ENCODE measurements at places on chromosomes 5 and 9.

GRCh38 chr5:72156946-72157624 is 49.8 kb downstream of the MAP1B start:
- DNase-seq: no peak

- DNase-seq: no peak
These were observed 63.9 kb downstream of the PCDH1 start for GRCh38 chr5:141814064-141814964.

DNA sequence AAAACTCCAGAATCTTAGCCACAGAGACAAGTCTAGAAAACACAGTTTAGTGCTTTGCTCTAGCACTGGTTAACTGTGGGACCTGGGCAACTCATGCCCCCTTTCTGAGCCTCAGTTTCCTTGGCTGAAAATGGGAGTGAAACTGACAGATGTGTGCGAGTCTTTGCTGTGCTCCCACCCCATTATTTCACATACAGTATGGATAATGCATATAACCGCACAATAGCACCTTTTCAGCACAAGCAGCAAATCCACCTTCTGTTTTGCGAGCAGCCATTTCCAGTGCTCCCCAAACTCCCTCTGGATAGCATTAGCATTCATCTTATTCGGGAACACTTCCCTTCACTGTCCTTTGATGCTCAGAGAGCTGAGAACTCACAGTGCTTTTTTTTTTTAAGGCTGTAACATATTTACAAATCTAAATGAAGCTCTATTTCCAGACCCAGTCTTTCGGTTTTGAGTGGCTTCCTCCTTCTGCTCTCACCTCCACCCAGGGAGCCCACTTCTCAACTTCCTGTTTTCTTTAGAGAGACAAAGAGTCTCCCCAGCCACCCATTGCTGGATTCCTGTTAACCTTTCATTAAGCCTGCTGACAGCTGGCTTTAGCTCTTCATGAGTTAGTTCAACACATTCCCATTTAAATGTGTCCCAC is 49.2 kb downstream of the TIMD4 start:
- peak; percentile 73 for DNase-seq

DNA sequence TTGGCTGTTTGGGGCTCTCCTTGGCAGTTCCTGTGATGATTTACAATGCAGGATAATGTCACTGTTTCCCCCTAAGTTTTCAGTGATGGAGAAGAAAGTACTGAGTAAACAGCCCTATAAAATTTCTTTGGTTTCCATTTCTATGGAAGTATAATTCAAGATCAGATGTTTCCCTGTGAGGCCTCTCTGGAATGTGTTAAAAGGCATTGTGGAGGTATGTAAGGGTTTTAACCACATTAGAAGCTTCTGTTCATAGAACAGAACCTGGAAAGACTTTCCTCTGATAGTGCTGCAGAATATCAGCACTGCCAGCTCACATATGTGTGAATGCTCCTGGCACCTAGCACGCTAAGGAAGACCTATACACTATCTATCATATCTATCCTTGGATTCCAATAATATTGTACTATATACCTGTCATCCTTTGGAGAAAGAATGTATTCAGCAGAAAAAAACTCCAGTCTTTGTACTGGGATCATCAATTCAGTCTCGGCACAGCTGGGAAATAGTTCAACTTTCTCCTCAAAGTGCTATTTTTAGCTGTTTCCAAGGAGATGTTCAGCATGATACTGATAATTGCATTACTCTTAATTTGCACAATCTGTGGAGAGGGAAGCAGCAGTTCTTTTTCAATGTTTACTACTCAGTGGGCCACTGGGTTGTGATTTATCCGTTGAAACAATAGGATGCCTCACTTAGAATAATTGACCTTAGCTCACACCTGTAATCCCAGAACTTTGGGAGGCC is 21.9 kb downstream of the TTC1 start:
- DNase-seq: no peak

- no peak for DNase-seq
These were observed 35.6 kb downstream of the PLAC8L1 start for GRCh38 chr5:146069780-146070099.

DNA sequence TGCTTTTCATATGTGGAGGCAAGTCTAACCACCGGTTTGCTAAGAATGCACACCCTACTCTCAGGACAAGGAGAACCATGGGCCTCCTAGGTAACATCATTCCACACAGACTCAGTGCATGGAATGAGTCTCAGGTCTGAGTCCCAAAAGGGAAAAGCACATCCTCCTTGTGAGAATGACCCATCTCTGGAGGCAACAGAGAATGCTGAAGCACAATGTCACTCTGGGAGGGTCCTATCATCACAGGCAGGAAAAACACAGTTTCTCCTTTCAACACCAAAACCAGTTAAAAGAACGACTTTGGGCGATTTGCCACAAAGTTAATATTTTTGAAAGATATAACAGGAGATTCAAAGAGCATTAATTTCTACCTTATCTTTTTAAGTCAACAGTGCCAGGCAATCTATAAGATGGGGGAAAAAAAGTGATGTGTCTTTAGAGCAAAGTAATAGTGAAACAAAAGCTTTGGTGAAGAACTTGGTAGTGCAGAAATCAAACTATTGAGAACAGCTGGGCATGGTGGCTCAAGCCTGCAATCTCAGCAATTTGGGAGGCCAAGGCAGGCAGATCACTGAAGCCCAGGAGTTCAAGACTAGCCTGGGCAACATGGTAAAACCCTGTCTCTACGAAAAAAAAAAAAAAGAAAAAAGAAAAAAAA is 97.3 kb downstream of the OXCT1 start:
- no peak for DNase-seq

DNA sequence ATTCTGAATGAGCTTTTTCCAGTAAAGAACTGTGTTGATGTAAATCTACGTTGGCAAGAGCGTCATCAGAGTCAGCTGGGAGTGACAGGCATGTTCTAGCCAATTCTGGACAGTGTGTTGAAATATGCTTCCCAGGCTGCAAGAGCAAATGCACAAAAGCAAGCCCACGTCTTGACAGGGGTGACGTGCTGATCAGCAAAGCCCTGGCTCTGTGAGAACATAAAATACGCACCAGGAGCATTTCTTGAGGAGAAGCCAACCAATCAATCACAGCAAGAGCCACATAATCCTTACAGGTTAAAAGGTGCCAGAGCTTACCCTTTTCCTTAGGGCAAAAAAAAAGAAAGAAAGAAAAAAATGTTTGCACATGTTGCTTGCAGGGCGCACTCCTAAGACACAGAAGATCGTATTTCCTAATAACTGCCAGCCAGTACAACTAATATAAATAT is 148.1 kb downstream of the PDE4D start:
- DNase-seq: no peak

DNA sequence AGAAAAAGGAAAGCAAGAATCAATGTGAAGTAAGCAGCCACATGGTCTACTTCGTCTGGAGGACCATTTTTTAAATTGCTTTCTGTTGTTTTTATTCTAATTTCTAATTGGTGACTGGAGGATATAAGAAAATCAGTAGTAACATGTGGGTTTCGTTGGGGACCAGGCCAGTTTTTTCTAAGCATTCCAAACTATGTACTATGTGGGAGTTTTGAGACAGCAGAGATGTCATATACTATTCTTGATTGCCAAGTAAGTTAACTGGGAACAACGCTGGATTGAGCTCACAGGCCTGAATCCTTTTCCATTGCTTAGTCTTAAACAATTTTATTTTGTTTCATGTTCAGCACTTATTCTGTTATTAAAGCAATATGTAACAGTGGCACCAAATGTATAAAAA is 225.7 kb downstream of the TMEM167A start:
- DNase-seq: no peak

GRCh38 chr5:169100735-169101075 is 200.2 kb downstream of the SLIT3 start:
- DNase-seq: no peak

DNA sequence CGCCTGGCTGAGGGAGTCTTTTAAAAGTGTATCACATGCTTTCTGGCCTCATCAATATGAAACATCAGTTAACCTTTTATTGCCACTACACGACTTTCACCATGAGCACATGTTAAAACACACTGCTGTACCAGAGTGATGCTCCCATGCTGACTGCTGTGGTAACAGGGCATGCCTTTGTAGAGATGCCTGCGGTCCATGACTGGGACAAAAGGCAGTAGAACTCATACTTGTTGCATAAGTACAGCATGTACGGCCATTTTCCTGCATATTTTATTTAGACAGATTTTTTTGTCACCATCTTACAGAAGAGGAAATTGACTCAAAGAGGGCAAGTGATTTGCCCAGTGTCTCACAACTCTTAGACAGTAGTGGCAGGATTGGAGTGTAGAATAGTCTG is 105.7 kb upstream of the ADAMTSL1 start:
- no peak for DNase-seq

- no peak for DNase-seq
These were observed 4.3 kb downstream of the TLN1 start for GRCh38 chr9:35727676-35728040.

GRCh38 chr9:119736491-119737454 is 367.5 kb upstream of the BRINP1 start:
- no peak for DNase-seq

GRCh38 chr5:43631182-43631910 is 28.4 kb downstream of the NNT start:
- peak; percentile 97 for DNase-seq

DNA sequence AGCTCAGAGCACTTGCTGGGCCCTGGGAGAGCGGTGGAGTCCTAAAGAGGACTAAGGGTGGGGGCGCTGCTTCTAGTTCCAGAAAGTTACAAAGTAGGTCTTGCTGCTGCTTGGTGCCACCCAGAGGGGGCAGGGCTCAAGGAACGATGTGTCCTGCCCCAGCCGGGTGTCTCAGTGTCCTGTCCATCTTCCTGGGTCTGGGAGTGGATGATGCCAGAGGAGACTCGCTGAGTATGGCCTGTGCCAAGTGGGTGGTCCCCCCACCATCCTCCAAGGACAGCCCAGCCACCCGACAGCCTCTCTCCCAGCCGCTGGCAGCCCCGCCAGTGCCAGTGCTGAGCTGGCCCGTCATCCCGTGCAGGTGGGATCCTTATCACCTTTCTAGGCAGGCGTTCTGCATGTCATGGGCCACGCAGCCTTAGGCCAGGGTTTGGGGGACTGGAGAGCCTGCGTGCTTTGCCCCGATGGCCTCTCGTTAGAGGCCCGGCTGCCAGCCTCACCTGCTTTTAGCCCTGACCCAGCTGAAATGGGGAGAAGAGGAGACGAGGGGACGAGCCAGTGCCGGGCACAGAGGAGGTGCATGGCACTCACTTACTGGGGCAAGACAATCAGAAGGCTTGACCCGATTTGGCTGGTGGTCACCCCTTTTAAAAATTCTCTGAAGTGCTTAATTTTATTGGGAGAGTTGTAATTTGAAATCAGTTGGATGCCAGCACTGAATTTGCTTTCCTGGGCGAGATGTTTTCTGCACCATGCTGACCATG is 5.6 kb downstream of the WNK2 start:
- DNase-seq: no peak

DNA sequence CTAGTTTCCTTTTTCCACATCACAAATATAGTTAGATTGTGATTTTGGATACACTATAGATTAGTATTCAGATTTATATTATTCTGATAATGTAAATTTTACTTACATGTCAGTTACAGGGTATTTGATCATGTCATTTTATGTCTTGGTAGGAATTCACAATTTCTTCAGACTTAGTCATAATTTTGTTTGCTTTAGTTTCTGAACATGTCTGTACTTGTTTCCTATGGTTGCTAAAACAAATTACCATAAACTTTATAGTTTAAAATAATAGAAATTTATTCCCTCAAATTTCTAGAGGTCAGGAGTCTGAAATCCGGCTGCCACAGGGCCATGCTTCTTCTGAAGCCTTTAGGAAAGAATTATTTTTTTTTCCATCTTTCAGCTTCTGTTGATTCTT is 1817.2 kb upstream of the CDH9 start:
- no peak for DNase-seq

GRCh38 chr5:125812651-125813050 is 610.6 kb upstream of the GRAMD2B start:
- DNase-seq: no peak
